ENCODE measurements at places on chromosomes 6 and 20. TPM values are rescaled to one million over a fixed set of nuclear protein-coding genes. Genes with fewer than 3 reads are reported as not detected.
A peak's percentile ranks its signal among the peaks of the same experiment; 100 is the strongest.

The LRFN2 gene
- total RNA-seq, result 0.34 TPM

DNA sequence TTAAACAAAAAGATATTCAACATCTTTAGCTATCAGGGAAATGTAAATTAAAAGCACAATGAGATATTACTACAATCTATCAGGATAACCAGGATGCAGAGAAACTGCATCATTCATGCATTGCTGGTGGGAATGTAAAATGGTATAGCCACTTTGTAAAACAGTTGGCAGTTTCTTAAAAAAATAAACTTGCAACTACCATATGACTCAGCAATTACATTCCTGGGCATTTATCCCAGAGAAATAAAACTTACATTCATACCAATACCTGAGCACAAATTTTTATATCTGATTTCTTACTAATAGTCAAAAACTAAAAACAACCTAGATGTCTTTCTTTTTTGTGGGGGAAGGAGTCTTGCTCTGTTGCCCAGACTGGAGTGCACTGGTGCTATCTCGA lies 190.3 kb upstream of the TAB2 start:
- H3K27ac ChIP-seq, result no peak overlapping the region
- H3K36me3 ChIP-seq, result no peaks in the 10 kb centered on the region
- no peak for DNase-seq
- no peak overlapping the region for H3K4me3 ChIP-seq

- no peak overlapping the region for H3K27ac ChIP-seq
- H3K36me3 ChIP-seq, result no peaks in the 10 kb centered on the region
- no peaks in the 10 kb centered on the region for H3K27me3 ChIP-seq
Observed at GRCh38 chr6:142474531-142475289, 172.9 kb downstream of the ADGRG6 start.

GRCh38 chr6:91447530-91448254 lies 860.8 kb upstream of the MAP3K7 start:
- DNase-seq, result no peak

DNA sequence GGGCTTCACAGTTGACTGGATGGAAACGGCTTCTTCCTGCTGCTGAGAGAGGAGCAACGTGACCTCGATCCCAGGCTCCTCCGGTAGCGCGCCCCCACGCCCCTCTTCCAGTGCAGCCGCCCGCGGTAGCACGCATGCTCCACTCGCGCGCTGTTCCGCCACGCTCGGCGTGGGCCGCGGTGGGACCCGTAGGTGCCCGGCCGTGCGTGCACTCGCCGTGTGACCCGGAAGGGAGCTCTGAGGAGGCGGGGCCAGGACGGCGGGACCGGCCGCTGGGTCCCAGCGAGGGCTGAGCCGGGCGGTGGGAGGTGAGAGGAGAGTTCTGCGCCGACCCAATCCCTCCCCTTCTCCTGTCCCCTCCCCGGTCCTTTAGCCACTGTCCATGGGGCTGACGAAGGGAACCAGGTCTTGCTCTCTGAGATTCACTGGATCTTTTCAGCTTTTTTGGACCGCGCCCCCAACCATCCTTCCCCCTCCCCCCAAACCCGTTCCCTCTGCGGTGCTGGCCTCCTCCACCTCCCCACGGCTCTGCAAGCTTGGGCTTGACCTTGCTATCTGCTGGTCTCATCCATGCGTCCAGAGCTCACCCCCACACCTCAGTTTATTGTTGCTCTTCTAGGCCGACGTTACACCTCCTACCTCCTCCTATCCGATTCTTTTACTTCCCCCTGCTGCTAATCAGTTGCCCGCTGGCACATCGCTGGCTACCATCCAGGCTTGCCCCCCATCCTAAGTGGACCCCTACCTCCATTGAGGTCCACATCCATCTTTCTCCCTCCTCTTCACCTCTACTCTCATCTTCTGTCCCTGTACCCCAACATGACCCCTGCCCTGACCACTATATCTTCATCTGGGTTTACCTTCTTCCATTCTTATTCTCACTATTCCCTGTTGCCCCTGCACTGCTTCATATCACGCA lies at the start of gene CUL9:
Gene CUL9, plus strand, starts transcription at position 255 of the 919 bp plus-strand sequence. CDS start 2,115 bp downstream, outside the sequence.
- peak within 1 kb of the TSS; percentile 75 for H3K4me3 ChIP-seq
- no peaks in the 10 kb centered on the region for H3K4me1 ChIP-seq
- H3K27ac ChIP-seq, result peak within 1 kb of the TSS; percentile 77
- no peaks in the 10 kb centered on the region for H3K27me3 ChIP-seq

DNA sequence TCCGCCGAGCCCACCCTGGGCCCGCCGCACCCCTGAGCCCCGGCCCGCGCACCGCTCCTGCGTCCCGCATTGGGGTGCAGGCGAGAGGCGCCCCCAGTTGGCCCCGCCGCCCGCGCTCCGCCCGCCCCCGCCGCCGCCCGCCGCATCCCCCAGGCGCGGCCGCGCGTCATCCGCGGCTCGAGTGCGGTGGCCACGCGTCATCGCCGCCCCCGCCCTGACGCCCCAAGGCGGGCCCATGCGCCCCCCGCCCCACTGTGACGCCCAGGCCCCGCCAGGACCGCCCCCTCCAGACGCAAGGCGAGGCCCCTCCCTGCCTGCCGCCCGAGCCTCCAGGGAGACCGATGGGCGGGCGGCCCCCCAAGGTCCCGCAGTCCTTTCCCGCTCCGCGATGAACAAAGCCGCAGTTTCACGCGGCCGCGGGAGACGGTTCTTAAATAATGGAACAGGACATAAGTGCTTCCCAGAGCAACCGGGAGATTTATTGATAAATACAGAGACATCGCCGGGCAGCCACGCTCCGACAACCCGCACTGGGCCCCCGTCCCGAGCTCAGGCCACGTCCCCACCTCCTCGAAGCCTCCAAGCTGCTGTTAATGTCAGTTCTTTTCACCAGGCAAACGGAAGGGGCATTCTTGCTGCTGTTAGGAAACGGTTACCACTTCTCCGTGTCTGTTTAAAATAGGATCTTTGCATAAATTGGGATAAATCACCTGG lies at the start of gene ANKRD60:
Gene ANKRD60, minus strand, starts transcription at position 170 of the 714 bp plus-strand sequence. Its CDS starts 0 bp downstream, at position 170.
- no peak within 1 kb of the TSS for H3K27ac ChIP-seq
- H3K36me3 ChIP-seq, result no peaks in the 10 kb centered on the region
- H3K4me1 ChIP-seq, result peaks cover 8% of the 10 kb centered on the region

The SLC17A9 gene
- not detected for total RNA-seq

GRCh38 chr6:38233161-38233791 lies 406.5 kb downstream of the BTBD9 start:
- DNase-seq, result no peak
- no peaks in the 10 kb centered on the region for H3K36me3 ChIP-seq
- no peak overlapping the region for H3K4me3 ChIP-seq
- no peaks in the 10 kb centered on the region for H3K4me1 ChIP-seq
- H3K27me3 ChIP-seq, result no peaks in the 10 kb centered on the region

DNA sequence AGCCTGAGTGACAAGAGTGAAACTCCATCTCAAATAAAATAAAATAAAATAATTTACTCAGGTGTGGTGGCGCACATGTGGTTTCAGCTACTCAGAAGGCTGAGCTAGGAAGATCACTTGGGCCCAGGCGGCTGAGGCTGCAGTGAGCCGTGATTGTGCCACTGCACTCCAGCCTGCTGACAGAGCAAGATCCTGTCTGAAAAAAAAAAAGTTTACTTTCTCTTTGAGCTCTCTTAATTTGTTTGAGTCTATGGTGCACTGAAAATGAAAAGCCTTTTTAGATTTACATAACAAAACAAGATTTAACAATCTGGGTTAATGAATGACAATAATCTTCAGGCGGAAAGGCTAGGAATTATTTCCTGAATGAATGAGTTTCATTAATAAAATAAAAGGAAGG lies 23.3 kb upstream of the NHSL1 start:
- no peaks in the 10 kb centered on the region for H3K36me3 ChIP-seq
- H3K27ac ChIP-seq, result no peak overlapping the region
- DNase-seq, result no peak
- no peak overlapping the region for H3K4me3 ChIP-seq
- no peaks in the 10 kb centered on the region for H3K4me1 ChIP-seq
- no peaks in the 10 kb centered on the region for H3K27me3 ChIP-seq

DNA sequence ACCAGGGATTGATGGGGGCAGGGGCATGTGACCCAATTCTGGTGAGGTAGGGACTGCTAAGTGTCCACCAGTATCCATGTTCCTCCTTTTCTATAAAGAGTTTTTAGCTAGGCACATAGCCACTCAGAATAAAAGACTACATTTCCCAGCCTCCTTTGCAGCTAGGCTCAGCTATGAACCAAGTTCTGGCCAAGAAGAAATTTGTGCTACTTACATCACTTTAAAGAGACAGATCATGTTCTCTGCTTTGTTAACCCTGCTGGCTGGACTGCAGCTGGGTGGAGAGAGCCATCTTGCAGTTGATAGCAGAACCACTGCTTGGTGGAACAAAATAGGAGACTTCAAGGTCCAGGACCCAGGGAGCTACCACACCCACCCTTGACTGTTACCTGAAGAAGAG lies 5.3 kb upstream of the CCM2L start:
- no peak for DNase-seq
- no peaks in the 10 kb centered on the region for H3K27me3 ChIP-seq
- H3K4me1 ChIP-seq, result no peaks in the 10 kb centered on the region
- no peaks in the 10 kb centered on the region for H3K36me3 ChIP-seq
- H3K27ac ChIP-seq, result no peak overlapping the region
- no peak overlapping the region for H3K4me3 ChIP-seq

DNA sequence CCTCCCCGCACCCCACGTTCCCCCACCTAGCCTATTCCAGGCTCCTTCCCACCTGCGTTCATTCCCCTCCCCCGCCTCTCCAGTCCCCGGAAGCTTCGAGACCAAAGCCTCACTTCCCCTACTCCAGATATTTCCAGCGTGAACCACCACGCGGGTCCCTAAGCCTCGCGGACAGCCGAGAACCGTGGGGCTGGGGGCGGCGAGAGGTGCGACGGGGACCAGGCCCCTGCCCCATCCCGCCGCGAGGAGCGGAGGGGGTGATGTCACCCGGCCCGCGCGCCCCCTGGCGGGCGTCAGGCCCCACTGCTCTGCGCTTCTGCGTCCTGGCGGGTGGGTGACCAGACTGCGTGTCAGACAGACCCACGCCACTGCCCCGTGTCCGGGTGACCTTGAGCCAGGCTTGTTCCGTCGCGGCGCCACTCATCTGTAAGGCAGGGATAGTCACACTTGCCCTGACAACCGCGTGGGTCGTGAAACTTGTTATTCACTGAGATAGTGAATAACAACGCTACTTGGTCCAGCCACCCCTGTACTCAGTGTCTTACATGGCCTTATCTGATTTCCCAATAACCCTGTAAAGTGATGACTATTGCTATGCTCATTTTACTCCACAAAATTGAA lies 9.0 kb upstream of the HSP90AB1 start:
- peak overlapping the region; percentile 71 for H3K4me3 ChIP-seq
- H3K36me3 ChIP-seq, result no peaks in the 10 kb centered on the region
- H3K27me3 ChIP-seq, result no peaks in the 10 kb centered on the region
- peaks cover 16% of the 10 kb centered on the region for H3K4me1 ChIP-seq

The GHRH gene
- total RNA-seq, result not detected

GRCh38 chr6:3220366-3220765 lies 7.1 kb downstream of the TUBB2B start:
- H3K27ac ChIP-seq, result no peak overlapping the region
- no peak for DNase-seq
- H3K4me3 ChIP-seq, result no peak overlapping the region
- no peaks in the 10 kb centered on the region for H3K36me3 ChIP-seq

DNA sequence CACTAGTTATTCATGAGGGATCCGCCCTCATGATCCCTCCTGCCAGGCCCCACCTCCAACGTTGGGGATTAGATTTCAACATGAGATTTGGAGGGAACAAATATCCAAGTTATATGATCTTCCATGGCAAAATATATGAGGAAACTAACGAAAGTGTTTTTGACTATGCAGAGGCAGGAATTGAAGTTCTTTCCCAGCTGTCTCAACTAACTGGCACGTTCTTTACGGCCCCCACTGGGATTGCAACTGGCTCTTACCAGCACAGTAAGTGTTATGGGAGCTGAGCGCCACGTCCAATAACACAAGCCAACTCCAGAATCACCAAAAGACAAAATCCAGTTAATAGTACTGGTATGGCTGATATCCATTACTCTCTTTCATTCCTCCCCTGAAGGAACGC lies 66.6 kb downstream of the ECT2L start:
- no peaks in the 10 kb centered on the region for H3K4me1 ChIP-seq
- no peak for DNase-seq

GRCh38 chr6:170188571-170189001 lies 102.3 kb downstream of the DLL1 start:
- H3K4me1 ChIP-seq, result no peaks in the 10 kb centered on the region
- H3K27me3 ChIP-seq, result no peaks in the 10 kb centered on the region
- H3K27ac ChIP-seq, result no peak overlapping the region
- DNase-seq, result no peak

- DNase-seq, result no peak
- H3K4me1 ChIP-seq, result no peaks in the 10 kb centered on the region
- H3K27me3 ChIP-seq, result no peaks in the 10 kb centered on the region
Observed at GRCh38 chr20:51376111-51376510, 166.4 kb downstream of the NFATC2 start.

DNA sequence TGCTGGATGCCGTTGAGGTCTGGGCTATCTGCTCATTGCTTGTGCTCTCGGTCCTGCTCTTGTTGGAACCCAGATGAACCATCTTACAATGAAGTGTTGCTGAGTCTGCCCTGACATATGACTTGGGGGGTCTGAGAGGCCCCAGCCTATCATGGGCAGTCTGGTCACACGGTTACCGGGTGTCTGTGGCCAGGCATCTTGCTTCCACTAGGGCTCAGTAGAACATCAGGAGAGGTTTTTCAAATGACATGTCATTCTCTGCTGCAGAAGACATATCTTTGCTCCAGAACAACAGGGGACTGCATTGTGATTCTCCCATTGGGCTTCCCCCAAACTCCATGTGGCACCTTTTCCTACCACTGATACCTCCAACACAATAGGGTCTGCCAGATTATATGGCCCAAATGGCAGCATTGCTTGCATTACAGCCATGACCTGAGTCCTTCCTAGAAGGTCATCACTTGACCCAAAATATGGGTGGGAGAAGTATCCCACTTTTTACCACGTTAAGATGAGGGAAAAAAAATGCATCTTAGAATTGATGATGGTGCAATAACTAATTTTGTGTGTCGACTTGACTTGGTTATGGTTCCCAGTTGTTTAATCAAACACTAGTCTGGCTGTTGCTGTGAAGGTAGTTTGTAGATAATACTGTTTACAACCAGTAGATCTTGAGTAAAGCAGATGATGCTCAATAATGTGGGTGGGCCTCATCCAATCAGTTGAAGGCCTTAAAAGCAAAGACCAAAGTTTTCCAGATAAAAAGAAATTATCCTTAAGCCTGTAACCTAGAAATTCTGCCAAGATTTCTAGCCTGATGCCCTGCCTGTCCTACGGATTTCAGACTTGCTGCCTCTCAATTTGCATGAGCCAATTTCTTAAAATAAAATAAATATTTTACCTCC lies 241.0 kb downstream of the QKI start:
- no peak for DNase-seq
- no peaks in the 10 kb centered on the region for H3K4me1 ChIP-seq
- no peaks in the 10 kb centered on the region for H3K36me3 ChIP-seq
- H3K27me3 ChIP-seq, result no peaks in the 10 kb centered on the region

- DNase-seq, result peak; percentile 26
- H3K36me3 ChIP-seq, result no peaks in the 10 kb centered on the region
- no peak overlapping the region for H3K4me3 ChIP-seq
- H3K4me1 ChIP-seq, result no peaks in the 10 kb centered on the region
- no peaks in the 10 kb centered on the region for H3K27me3 ChIP-seq
Observed at GRCh38 chr6:139732451-139732850, 358.0 kb upstream of the CITED2 start.

- no peaks in the 10 kb centered on the region for H3K36me3 ChIP-seq
- H3K27me3 ChIP-seq, result no peaks in the 10 kb centered on the region
- no peak overlapping the region for H3K4me3 ChIP-seq
- no peak for DNase-seq
Observed at GRCh38 chr6:84441456-84441855, 214.0 kb upstream of the CEP162 start.

- no peaks in the 10 kb centered on the region for H3K4me1 ChIP-seq
- DNase-seq, result no peak
- H3K27me3 ChIP-seq, result no peaks in the 10 kb centered on the region
- no peak overlapping the region for H3K27ac ChIP-seq
Observed at GRCh38 chr20:53977391-53977790, 93.0 kb downstream of the BCAS1 start.
